Nephron progenitor cell (in vitro differentiated cells): ENCODE measurements at places on chromosomes 6 and 20.

GRCh38 chr6:87825821-87826221 lies 123.8 kb upstream of the AKIRIN2 start:
- DNase-seq: no peak

DNA sequence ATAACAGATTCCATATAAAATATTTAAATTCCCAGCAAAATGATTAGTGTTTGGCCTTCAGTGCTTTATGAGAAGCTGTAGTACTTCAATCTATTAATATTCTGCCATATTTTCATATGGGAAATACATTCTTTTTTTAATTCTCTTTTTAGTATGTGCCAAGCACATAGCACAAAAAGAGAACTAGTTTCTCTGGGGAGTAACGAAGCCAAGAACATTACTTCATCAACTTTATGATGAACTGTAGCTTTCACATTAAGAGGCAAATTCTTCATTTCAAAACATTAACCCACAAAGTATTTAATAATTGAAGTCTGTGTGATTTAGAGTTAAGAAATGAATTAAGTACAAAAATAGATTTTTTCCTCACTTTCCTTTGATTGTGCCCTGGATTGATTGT lies 281.0 kb upstream of the EYS start:
- no peak for DNase-seq

GRCh38 chr6:166443166-166443565 lies 60.4 kb upstream of the MPC1 start:
- no peak for DNase-seq

DNA sequence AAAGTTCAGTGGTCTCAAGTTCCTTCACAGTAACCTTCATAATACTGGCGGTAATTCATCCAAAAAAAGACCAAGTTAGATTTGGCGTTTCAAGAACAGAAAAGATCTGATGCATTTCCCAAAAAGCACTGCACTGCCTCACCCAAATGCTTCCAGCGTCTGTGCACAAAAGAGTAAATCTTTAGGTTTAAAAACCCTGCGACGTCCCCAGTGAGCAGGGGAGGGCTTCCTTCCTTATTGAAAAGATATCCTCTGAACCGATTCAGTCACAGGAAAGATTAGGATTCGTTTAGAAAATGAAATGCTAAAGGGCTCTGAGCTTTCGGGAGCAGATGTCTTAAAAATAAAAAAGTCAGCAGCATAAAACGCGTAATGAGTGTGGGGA lies 654 bp downstream of the TBC1D7 start:
- no peak for DNase-seq

- DNase-seq: no peak
These were observed 18.7 kb downstream of the SGK1 start for GRCh38 chr6:134299236-134299635.

DNA sequence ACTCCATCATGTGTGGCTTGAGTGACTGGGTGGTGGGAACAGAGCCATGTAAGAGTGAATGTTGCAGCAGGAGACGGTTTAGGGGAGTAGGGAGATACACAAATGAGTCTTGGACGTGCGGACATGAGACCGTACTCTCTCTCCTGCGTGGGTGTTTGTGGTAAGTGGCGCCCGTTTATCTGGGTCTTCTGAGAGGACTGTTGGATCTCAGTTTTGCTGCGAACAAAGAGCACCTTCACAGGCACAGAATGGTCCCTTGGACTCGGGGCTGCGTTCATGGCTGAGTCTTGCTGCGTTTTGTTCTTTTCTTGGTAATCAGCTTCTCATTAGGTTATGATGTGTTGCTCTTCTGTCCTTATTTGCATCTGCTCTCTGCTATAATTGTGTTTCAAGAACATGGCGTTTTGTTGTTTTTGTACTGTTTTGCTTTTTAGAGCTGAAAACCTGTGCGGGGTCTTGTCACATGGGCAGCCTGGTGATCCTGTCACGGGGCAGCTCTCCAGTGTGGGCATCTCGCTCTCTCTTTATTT lies 28.5 kb downstream of the STK35 start:
- no peak for DNase-seq

GRCh38 chr6:41037107-41037900 lies 1.7 kb downstream of the UNC5CL start:
- no peak for DNase-seq

GRCh38 chr6:26431258-26432172 lies 8.8 kb upstream of the BTN3A3 start:
- DNase-seq: no peak

- DNase-seq: no peak
These were observed 23.6 kb upstream of the DNAAF9 start for GRCh38 chr20:3431109-3431508.

DNA sequence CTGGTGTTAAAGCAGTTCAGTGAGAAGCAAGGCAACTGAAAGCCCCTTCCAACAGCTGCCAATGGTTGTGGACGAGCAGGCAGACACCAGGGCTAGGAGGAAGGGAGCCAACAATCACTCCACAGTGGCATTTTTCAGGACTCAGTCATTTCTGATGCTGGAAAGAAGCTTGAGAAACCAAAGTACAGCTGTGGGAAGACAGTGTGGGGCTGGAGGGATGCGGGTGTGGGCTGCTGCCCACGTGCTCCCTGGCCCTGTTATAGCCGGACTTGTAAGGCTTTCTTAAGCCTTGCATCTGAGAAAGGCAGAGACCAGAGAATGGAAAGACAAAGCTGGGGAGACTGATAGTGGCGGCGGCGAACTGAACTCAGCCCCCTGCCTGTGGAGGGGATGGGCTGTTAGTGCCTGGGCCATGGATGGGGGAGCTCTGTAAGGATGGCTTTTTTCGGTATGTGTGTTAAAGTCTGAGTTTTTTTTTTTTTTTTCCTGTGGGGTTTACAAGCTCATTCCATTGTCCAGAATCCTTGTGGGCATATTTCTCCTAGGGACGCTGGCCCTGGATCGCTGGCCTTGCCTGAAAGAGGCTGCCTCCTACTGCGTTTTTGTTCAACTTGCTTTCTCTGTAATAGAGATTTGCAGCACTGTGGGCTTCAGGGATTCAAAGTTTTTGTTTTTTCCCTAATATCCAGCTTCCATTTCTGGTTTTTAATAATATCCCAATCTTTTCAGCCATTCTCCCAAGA lies 91.7 kb downstream of the GJA10 start:
- DNase-seq: no peak

GRCh38 chr20:19809505-19809904 lies 51.4 kb downstream of the RIN2 start:
- DNase-seq: no peak

- no peak for DNase-seq
These were observed 305 bp downstream of the IL17A start for GRCh38 chr6:52186480-52186879.

DNA sequence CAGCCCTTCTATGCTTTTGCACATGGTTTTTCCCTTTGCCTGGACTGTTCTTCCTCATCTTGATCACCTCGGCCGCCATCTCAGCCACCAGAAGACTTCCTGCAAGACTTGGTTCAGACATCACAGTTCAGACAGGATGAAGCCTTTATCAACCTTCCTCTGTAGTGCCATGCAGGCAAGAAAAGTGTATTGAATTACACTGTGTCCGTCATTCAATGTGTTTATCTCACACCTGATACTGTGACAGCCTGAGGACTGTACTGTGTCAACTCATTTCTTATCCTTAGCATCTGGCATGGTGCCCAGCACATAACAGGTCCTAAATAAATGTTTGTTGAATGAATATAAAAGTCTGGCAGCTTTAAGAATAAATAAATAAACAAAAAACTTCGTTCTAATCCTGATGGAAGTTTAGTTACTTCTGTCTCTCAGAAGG lies 133.3 kb upstream of the MAN1A1 start:
- no peak for DNase-seq

GRCh38 chr6:16476861-16477260 lies 238.5 kb downstream of the GMPR start:
- DNase-seq: no peak

DNA sequence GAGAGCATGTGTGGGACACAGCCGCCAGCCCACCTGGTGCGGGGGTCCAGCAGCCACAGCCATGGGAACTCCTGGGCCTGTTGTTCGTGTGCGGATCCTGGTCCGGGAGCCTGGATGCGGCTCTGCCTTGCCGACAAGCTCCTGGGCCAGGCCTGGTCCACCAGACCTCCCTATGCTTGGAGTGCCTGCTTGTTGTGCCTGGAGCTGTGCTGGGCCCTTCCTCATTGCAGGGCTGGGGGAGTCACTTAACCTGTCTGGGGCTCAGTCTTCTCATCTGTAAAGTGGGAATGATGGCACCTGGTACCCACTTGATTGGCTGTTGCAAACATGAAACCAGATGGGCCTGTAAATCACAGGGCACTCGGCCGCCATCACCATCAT lies 2.6 kb upstream of the OSBPL2 start:
- DNase-seq: no peak

GRCh38 chr6:39914239-39914638 lies 20.0 kb downstream of the MOCS1 start:
- DNase-seq: no peak

DNA sequence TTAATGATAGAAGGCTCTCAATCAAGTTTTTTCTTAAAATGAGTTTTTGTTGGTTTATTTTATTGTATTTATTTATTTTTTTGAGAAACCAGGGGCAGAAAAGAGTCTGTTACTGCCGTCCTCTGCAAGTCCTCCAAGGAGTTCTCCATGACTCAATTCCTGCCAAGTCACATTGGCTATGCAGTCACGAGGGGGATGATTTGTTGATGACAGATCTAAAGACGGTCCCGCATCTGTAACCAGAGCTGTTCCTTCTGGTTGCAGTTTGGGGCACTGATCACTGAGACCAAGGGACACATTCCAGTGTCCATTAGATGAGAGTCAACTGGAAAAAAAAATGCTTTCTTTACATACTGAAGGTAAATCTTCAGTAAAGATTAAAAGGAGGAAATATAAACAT lies 13.9 kb upstream of the TSHZ2 start:
- DNase-seq: peak; percentile 36

DNA sequence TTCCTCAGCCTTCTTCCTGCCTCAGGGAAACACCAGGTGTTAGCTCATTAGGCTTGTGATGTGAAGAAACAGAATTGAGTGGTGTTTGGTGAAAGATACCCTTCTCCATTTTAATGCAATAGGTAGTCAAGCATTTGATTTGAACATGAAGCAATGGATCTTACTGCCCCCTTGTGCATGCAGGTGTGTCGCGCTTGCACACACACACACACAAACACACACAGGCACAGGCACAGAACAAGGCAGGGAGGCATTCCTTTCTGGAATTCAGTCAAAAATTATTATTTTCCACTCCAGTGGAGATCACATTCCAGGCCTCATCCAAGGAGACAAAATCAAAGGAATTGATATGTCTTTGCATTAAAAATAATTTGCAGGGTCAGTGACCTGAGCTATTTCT lies 667.0 kb upstream of the MARCKS start:
- DNase-seq: no peak

- DNase-seq: no peak
These were observed 73.1 kb downstream of the NDUFAF5 start for GRCh38 chr20:13857961-13858360.

DNA sequence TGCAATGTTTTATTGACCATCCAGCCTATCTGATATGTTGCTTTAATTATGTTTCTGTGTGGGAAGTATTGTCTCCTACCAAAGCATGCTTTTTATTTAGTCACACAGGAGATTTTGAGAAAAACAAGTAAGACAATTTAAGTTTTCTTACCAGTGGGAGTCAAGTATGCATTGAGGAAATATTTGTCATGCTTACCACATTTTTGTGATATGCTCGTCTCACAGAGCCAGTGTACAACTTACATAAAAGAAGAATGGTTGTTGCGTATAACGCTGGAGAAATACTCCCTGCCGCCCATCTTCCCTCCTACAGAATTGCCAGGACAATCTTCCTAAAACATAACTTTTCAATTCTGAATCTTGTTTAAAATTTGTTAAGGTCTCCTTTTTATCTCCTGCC lies 37.1 kb upstream of the FILIP1 start:
- DNase-seq: no peak

GRCh38 chr6:110307368-110307767 lies 50.8 kb downstream of the METTL24 start:
- DNase-seq: no peak

DNA sequence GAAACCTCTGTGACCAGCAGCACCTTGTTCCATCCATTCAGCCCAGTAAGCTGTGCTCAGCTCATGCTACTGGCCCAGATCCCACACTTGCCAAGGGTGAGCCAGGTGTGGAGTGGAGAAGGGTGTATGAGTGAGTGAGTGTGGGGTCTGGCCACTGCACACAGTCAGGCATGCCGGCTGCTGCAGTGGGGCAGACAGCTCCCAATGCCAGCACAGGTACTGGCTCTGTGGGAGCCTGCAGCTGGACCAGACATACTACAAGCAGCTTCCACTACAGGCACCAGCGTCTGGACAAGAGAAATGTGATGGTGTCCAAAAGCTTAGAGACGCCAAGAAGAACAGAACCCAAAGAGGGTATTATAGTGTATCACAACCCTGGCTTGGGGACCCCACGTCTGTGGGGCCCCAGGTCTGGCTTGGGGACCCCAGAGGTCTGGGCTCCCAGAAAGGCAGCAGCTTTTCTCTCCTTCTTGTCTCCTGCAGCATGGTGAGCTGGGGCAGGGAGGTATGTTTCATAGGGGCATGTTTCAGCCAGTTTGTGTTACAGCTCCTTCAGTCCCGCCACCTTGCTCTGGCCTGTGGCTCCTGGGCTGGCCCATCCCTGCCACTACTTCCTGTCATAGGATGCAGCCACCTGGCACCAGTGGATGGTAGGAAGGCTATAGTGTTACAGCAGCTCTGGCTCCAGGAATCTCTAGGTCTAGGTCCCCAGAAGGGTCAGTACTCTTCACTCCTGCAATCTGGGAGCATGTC lies 152.4 kb upstream of the HSF2 start:
- DNase-seq: no peak

DNA sequence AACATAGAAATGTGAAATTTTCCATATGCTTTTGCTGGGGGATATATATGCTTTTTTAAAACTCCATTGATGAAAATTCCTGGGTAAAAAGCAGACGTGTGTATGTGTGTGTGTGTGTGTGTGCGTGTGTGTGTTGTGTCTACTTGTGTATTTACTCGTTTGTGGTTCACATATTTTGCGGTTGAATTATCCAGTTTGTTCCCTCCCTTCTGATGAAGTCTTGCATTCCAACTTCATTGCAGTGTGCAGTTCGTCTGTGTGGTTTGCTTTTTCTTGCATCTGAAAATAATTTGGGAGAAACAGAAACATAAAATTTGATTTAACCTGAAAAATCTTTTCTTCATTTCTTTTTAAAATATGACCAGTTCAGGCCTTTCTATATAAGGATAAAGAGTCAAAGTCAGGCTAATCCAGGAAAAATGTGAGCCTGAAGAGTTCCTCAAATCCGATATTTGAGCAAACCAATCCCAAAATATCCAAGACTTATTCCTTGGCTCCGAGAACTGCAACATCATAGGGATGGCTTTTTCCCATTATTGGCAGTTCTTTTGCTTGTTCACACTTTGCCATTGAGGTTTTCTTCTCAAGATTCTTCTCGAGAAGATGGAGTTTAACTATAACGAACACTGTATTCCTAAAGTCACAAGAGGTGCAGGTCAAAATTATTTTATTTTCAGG lies 202.2 kb upstream of the CCN2 start:
- DNase-seq: no peak

GRCh38 chr20:50594591-50595432 lies 84.6 kb downstream of the PTPN1 start:
- no peak for DNase-seq

GRCh38 chr6:72650081-72650745 lies 28.3 kb downstream of the KCNQ5 start:
- DNase-seq: no peak

- no peak for DNase-seq
These were observed 60.0 kb downstream of the PRL start for GRCh38 chr6:22236626-22237414.
